ENCODE measurements at places on chromosomes 12 and 14.

GRCh38 chr12:45093051-45093450 lies 42.2 kb upstream of the DBX2 start:
- no peak for DNase-seq

GRCh38 chr12:85642288-85642687 lies 193.9 kb downstream of the RASSF9 start:
- no peak for DNase-seq

GRCh38 chr12:89451841-89452251 lies 72.8 kb downstream of the GALNT4 start:
- DNase-seq, result no peak

GRCh38 chr14:65098586-65098985 lies 3.7 kb downstream of the MAX start:
- no peak for DNase-seq

GRCh38 chr12:45944771-45945170 lies 45.6 kb downstream of the SCAF11 start:
- DNase-seq, result no peak

- DNase-seq, result no peak
Measured at GRCh38 chr12:22882559-22882958, 257.6 kb downstream of the ETNK1 start.

GRCh38 chr14:69666690-69667211 lies 55.4 kb downstream of the SUSD6 start:
- DNase-seq, result no peak

- no peak for DNase-seq
Measured at GRCh38 chr14:54440476-54440872, 700 bp downstream of the CNIH1 start.

- no peak for DNase-seq
Measured at GRCh38 chr12:16096273-16096849, 181.1 kb downstream of the SLC15A5 start.

DNA sequence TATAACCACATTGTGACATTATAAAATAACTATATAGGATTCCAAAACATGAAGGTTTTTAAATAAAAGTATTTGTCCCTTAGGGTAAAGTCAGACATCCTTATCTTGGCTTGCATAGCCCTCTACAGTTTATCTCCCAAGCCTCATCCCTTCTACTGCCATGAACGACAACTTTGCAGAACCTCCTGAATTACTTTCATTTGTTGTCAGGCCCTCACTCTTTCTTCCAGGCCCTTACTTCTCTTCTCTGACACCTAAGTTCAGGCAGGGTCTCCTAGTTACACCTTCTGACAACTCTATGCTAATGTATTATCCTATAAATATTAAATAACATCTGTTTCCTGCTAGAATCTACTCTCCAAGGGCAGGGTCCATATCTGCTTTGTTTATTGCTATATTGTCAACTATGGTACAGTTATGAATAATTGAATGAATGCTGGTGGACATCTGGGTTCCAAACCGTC lies 115.7 kb upstream of the MDM1 start:
- DNase-seq, result no peak

GRCh38 chr12:128583453-128583852 lies 240.3 kb downstream of the SLC15A4 start:
- no peak for DNase-seq

DNA sequence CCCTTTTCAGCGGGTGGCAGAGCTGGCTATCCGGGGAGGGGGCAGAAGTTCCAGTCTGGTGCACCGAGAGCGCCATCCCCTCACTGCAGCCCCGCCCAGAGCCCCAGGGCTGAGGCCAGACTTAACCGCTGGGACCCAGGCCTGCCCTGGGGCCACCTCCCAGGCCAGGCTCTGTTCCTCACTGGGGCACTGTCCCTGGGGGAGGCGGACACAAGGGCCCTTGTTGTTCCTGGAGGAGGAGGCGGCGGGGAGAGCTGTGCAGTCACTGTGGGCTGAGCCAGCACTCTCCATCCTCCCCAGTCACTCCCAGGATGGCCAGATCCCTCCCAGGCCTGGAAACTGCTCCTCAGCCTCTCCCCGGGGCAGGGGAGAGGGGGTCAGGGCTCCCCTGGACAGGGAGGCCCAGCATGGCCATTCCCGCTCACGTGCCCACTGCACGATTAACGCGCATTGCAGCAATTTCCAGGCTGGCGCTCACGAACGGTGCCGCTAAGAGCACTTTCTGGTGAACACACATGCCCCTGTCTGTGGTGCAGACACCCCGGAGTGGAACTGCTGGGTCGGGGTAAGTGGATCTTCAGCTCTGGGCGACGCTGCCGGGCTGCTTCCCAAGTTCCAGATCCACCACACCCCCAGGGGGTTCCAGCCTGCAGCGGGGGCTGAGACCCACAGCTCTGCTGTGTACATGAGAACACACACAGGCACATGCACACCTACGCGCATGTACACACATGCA lies 89.8 kb upstream of the SFSWAP start:
- DNase-seq, result no peak

- DNase-seq, result no peak
Measured at GRCh38 chr12:77339610-77340009, 274.2 kb upstream of the E2F7 start.

GRCh38 chr12:84810611-84811010 lies 102.0 kb downstream of the SLC6A15 start:
- DNase-seq, result no peak

DNA sequence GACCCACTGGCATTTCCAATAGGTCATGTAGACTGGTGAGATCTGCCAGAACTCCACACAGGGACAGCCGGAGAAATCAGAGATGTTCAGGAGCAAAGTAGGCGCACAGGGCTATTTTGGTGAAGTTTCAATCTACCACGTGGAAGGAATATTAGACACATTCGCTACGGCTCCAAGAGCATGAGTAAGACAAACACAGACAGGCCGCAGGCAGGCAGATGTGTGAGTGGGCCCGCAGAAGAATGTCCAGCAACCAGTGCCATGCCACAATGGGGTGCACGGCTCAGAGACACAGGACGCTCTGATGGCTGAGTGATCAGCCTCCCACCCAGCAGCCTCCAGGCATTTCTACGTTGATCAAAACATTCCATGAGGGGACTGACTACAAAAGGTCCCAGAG lies 10.4 kb downstream of the SLC15A4 start:
- DNase-seq, result no peak

DNA sequence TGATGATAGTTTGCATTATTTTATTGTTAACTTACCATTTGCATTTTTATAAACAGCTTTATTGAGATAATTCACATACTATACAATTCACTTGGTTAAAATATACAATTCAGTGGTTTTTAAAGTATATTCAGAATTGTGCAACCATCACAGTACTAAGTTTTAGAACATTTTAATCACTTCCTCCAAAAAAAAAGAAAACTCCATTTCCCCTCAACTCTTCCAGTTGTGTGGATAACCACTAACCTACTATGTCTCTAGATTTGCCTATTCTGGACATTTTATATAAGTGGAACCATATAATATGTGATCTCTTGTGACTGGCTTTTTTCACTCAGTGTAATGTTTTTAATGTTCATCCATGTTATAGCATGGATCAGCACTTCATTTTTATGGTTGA lies 41.3 kb downstream of the WNK1 start:
- DNase-seq, result no peak

- DNase-seq, result no peak
Measured at GRCh38 chr12:124736115-124737039, 127.3 kb downstream of the SCARB1 start.

- DNase-seq, result no peak
Measured at GRCh38 chr12:49091056-49091835, 3.4 kb downstream of the DHH start.

GRCh38 chr12:25377469-25378177 lies 126.9 kb upstream of the KRAS start:
- DNase-seq, result no peak

GRCh38 chr14:24037658-24038037 lies 14.2 kb upstream of the CARMIL3 start:
- no peak for DNase-seq

DNA sequence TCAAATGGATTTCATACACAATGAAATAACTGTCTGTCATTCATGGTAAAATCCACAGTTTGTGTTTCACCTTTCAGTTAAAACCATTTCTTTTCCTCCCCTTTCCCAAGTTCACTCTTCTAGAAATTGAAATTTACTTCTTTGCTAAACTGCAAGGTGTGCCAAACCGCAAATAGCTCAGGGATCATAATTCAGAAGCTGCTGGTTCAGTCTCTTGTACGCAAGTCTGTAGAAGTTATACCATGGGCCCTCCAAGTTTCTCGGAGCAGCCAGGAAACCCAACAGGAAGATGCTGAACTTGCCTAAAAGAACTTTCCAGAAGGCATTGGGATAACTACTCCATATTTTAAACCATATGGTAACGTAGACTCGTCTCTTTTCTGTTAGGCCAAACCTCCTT lies 268.9 kb downstream of the FLRT2 start:
- DNase-seq, result no peak

DNA sequence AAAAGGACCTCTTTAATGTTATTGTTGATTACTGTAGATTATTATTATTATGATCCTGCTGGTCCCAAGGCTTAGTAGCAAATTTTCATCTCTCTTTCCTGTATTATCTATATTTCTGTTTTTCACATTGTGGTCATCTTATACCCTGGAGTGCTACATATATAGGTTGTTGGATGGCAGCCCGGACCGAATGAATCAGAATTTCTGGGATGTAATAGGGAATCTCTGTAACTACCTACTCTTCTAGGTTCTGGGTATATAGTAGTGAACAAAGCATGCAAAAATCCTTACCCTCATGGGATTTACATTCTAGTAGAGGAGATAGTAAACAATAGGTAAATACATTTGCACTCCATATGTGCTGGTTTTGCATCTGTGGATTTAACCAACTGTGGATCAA lies 31.4 kb downstream of the NUBPL start:
- DNase-seq, result no peak

- no peak for DNase-seq
Measured at GRCh38 chr12:42094277-42094676, 50.4 kb downstream of the GXYLT1 start.

GRCh38 chr14:101780887-101781239 lies 19.4 kb downstream of the PPP2R5C start:
- no peak for DNase-seq

- no peak for DNase-seq
Measured at GRCh38 chr12:101552277-101552676, 42.5 kb upstream of the MYBPC1 start.

DNA sequence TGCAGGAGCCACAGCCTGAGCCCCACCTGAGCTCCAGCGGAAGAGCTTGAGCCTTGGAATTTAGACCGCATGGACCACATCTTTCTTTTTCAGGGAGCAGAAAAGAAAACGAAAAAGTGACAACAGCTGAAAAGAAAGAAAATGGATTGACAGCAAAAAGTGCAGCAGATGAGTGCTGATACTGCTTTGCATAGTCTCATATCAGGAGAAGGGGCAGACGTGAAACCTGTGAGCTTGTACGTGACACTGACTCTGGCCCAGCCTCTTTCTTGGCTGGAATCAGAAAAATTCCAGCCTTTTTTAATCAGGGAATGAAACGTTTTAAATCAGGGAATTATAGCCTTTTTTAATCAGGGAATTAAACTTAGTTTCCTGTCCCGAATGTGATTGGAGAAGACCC lies 1296.5 kb downstream of the TMEM121 start:
- DNase-seq, result no peak

DNA sequence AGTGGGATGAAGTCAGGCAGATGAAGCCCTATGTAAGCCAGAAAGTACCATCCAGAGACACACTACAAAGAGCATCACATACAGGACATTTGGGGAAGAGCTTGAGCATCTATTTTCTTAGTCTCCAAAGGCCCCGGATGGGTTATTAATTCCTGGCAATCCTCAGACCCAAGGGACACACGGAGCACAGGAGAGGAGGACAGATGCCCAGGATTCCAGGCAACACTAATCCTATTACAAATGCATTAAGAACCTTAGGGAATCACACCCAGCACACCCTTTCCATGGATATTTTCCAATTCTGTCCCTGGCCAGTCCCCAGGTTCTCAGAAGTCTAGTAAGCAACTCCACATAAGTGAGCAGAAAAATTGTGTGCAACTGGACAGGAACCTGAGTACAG lies 65.9 kb downstream of the CMKLR1 start:
- no peak for DNase-seq

DNA sequence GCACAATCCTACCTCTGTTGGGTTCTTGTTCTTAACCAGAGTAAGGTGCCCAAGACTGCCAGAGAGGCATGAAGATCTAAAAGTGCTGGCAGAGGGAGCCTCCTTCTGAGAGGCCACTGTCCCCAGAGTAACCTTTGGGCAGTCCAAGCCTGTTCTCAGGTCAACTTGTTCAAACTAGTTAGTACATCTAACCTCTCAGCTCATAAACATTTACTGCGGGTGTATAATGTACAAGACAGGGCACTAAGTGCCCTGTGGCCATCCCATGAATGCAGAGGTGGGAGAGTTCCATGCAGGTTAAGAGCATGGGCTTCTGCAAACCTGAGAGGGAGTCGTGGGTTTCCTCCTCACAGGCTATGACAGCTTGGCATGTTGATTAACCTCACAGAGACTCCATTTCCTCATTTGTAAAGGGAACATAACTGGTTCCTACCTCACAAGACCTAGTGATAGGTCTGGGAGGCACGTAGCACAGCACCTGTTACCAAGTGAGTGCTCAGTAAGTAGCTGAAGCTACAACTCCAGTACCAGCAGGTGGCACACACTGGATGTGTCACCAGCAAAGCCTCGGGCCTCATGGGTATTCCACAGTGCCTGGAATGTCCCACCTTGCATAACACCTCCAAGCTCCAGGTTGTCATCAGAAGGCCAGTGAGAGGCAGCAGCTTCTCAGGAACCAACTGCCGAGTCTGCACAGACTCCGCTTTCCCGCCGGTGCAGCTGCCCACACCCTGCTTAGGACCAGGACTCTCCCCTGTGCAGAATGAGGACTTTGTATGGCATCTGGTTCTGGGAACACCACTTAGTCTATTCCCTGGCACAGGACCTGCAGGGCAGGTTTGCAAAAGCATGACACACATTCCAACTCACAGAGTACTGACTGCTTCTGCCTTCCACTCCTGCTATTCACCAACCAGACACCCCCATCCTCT lies 4.4 kb downstream of the VDR start:
- DNase-seq, result no peak
